Activated CD8-positive, alpha-beta memory T cell treated with anti-CD3 and anti-CD28 coated beads, Interleukin-2, amount 10 ng/mL, durations not matched to agents 7 days and 5 days (primary cell): ENCODE measurements at places on chromosomes 7 and 10. TPM values are rescaled to one million over a fixed set of nuclear protein-coding genes. Genes with fewer than 3 reads are reported as not detected.

The CLRN3 gene
- not detected for total RNA-seq

The PRSS37 gene
- not detected for total RNA-seq

The SOSTDC1 gene
- total RNA-seq: not detected

The AKR1C4 gene
- total RNA-seq: not detected
